Pulmonary artery endothelial cell (primary cell): ENCODE measurements at places on chromosomes 4 and X.

DNA sequence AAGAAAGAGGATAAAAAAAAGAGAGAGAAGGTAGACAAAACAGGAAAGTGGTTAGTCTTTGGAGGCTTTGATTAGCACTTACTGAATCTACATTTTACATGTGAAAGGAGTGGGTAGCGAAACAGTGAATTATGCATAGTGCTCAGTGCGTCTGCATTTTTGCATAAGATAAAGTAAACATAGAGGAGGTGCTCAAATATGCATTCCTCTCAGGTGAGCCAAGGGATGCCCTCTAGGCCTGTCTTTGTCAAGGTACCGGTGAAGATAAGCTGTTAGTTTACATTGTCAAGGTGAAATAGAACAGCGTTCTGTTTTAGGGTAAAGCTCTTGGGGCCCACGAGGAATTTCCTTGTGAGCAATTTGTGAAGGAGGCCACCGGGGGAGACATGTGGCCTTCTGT lies 260.6 kb downstream of the TRIML1 start:
- DNase-seq = no peak

DNA sequence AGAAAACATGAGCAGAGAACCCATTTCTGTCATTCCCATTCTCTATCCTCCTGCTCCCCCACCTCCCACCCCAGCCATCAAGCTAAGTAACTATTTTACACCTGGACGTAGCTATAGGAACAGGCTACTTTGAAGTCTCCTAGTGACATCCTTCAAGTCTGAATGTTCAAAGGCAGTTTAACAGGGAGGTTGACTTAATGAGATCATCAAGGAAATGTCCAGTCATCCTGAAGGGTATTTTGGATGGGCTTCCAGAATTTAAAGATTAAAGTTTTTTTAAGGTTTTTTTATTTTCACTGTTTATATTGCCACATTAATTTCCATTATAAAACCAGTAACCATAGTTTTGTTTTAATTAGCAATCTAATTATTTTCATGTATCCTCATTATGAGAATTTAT lies 41.1 kb downstream of the HPF1 start:
- no peak for DNase-seq

- no peak for DNase-seq
These were observed 26.3 kb downstream of the FLNA start for GRCh38 chrX:154348114-154348531.

DNA sequence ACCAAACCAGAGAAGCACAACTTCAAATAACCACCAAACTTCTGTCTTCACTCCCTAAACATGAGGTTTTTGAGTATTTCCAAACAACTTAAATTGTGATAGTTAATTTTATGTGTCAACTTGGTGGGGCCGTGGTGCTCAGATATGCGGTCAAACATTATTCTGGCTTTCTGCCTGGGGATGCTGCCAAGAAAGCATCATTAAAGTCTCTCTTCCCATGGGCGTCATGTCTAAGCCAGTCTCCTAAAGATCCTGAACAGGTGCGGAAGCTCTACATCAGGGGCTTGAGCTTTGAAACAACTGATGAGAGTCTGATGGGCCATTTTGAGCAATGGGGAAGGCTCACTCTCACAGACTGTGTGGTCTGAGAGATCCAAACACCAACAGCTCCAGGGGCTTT lies 24.1 kb upstream of the SOD3 start:
- no peak for DNase-seq

- no peak for DNase-seq
These were observed 99.0 kb downstream of the HMX1 start for GRCh38 chr4:8772499-8773123.
